Tongue (tissue), 3 donors: ENCODE measurements at places on chromosomes 5 and 9. TPM values are rescaled to one million over a fixed set of nuclear protein-coding genes. Genes with fewer than 3 reads are reported as not detected.

DNA sequence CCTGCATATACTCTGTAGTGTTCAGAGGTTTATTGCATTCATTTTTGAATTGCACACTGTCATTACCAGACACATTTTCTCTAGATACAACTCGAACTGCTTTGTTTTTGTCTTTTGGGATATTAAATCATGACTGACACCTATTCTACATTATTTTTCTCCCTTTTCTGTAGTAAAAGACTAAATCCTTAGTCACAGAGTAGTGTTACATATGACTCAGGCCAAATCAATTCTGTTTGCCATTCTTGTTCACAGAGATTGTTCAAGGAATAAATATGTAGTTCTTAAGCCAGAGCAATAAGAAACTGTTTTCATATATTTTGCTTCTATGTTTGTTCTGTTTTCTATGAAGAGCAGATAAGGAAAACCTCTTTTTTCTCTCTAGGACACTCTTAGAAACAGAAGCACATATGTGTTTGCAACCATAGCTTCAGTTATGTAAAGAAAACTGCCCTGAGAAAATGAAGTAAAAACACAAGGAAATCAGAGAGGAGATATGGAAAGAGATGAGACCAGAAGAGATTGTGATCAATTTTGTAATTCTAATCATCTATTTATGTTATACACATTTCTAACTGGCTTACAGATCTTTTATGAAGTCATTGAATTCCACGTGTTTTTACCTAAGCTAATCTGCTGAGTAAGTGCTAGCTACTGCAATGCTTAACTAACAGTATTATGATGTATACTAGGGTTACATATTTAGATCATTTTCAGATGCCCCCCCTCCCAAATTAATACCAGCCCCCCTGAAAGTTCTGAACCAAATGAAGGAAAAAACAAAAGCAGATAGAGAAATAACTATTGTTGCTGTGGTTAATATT is 1995.6 kb upstream of the CDH6 start:
- no peak for DNase-seq

- DNase-seq = no peak
Observed at GRCh38 chr9:90259311-90260246, 383.0 kb downstream of the DIRAS2 start.

DNA sequence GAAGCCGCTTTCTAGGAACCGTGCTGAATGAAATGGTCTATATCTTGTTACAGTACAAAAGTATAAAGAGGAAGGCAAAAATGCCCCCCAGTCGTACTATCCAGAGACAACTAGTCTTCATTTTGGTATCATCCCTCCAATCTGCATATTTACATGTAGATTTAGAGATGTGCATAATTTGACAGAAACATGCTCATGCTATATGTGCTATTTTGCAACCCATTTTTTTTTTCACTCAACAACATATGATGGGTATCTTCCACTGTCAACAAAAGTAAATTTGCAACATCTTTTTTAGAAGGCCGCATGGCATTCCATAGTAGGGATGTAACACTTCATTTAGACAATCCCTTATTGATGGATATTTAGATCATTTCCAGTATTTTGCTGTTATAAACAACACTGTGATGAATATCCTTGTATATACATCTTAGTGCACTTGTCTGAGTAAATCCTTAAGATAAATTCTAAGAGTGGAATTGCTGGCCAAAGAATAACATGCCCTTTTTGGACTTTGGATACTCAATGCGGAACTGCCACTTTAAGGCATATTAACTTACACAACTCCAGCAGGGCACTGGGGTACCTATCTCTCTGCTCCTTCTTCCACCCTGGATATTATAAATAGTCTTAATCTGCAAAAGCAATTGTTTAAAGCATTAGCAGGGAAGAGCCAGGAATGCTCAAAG is 71.1 kb upstream of the SH3PXD2B start:
- no peak for DNase-seq

DNA sequence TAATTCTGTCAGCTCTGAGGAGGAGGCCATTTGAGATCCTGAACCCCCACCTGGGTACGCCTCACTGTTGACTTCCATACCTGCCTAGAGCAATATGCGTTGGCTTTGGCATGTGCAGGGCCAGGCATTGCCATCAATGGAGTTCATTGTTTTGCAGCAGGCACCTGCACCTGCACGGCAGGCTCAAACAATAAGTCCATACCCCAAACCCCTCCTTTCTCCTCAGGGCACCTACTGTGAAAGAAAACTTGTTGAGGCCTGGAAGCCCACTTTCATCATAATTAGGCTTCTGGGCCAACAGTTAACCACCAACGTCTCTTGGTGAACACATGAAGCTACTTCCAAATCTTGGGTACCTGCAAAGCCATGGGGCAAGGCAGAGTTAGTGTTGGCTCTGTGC is 238.7 kb downstream of the NFIB start:
- DNase-seq = no peak

- DNase-seq = peak; percentile 45
Observed at GRCh38 chr5:73968729-73969128, 342.7 kb downstream of the ARHGEF28 start.

Gene LCN9
- total RNA-seq = not detected

Gene SLC6A19
- total RNA-seq = not detected

Gene ESM1
- 5.0 TPM for total RNA-seq
